Activated T-cell treated with anti-CD3 and anti-CD28 coated beads for 4 hours (primary cell): ENCODE measurements at places on chromosomes 1 and 21.

DNA sequence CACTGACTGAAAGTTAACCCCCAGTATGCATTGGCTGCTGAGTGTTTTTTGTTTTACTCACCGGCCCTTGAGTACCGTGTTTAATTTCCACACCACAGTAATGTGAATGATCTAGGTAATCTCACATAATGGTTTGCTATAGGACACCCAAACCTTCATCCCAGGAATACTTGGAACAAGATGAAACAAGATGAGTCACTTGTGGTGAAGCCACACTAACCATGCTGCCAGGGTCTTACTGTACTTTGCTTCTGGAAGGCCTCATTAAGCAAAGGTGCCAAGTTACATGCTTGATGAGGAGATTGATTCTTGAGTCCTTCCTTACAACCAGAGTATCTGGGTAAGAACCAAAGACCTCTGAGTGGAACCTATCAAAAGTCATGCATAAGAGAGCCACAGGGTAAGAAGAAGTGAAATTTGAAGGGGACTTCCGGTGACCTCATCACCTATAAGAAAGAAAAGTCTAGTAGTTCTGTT is 163.3 kb downstream of the NRIP1 start:
- no peak for DNase-seq

GRCh38 chr21:27122686-27123085 is 155.8 kb upstream of the ADAMTS5 start:
- no peak for DNase-seq

- DNase-seq = no peak
Measured at GRCh38 chr21:29182691-29183092, 52.2 kb downstream of the MAP3K7CL start.

- DNase-seq = no peak
Measured at GRCh38 chr1:111973150-111973790, 16.2 kb downstream of the KCND3 start.

DNA sequence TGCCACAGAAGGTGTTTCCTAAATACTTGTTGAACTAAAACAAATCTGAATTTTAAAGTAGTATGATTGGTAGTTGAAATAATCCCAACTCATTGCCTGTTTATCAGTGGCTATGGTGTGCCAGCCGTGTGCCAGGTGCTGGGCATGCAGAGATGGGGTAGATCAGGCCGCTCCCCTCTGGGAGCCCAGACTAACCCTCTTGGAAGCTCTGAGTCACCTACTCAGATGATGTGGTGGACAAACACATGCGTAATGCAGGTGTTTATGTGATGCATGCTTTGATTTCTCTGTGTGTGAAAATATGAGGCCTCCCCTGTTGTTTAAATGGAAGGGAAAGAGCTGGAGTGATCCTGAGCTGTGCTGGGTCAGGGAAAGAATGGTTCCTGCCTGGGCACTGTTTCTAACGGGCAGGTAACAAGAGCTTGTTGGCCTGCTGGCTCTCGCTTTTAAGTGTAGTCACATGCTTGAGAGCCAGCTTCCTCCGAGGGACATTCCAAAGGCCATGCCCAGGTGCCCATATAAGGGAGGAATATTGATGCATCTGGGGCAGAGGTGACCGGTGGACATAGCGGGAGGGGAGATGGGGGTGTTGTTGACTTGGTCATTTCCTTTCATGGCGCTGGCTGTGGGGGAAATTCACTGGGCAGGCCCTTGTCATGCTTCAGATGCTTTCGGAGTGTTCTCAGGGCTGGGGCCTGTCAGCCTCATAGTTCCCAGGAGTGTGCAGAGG is 10.2 kb downstream of the MFN2 start:
- no peak for DNase-seq

DNA sequence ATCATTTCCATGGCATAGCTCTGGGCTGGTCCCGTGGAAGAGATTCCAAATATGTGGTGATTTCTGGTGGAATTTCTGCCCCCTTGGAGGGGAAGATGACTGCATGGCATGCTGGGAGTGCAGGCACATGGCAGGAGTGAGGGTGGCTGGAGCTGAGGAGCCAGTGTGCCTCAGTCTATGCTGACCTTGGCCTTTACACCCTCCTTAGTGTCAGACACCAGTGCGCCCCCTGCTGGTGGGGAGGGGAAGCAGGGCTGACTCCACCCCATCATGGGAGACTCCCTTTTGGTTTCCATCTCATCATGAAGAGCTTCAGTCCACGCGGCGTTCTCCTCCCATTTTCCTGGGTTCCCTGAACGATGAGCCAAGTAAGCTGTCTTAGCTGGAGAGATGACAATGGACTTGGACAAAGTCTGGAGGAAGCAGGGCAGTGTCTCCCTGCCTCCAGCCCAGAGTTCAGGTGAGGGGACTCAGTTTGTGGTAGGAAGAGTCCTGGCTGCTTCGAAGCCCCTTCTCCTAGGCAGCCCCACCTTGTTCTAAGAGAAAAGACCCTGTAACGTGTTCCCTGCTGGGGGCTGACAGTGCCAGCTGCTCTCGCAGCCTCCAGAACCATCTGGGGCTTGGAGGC is 10.3 kb downstream of the ALX3 start:
- peak; percentile 70 for DNase-seq

GRCh38 chr1:26862781-26863684 is at the start of gene SFN:
Gene SFN, plus strand, starts transcription at chr1:26863149. Its CDS starts 64 bp downstream, at chr1:26863213.
- DNase-seq = peak; percentile 32

DNA sequence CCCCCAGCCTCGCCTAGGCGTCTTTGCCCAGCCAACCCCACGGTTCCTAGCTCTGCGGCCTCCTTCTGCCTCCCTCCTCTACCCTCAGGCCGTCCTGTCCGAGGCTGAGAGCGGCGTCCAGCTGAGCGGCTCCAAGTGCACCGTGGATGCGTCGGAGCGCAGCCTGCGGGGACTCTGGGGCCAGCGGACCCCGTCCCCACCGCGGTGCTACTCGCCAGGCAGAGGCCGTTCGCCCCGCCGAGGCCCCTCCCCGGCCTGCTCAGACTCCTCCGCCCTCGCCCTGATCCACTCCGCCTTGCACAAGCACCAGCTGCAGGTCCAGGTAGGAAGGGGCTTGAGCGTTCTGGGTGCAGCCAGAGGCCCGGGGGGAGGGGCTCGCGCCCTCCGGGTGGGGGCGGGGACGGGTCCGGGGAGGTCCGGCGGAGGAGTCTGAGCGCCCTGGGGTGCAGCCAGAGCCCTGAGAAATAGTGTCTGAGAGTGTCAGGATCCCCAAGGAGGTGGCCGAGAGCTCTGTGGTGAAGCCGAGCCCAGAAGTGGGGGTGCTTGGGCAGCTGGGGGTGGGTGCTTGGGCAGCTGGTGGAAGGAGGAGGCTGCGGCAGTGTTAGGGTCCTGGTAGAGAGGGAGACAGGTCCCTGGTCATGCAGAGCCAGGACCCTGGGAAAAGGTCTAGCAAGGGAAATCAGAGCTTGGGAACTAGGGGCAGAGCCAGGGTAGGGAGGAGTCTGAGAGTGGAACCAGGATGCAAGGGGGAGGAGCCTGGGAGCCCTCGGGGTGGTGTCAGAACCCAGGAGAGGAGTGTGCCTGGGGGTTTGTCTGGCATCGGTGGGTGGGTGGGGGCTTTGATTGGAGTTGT is 3.2 kb upstream of the NBPF3 start:
- DNase-seq = no peak

DNA sequence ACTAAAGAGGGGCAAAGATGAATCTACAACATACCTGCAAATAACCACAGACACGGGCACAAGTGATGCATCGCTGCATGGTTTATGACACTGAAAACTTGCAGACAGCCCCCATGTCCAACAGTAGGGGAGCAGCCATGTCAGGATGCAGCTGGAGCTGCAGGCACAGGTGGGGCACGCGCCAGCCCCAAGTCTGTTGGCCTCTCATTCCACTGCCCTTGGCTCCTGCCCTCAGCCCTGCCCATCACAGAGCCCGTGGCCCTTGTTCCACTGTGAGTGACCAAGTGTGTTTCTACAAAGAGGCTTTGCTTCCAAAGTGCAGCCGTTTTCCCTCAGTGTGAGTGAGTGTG is 3.2 kb upstream of the PADI4 start:
- DNase-seq = no peak

GRCh38 chr1:111742938-111743549 is 3.8 kb upstream of the INKA2 start:
- DNase-seq = no peak

DNA sequence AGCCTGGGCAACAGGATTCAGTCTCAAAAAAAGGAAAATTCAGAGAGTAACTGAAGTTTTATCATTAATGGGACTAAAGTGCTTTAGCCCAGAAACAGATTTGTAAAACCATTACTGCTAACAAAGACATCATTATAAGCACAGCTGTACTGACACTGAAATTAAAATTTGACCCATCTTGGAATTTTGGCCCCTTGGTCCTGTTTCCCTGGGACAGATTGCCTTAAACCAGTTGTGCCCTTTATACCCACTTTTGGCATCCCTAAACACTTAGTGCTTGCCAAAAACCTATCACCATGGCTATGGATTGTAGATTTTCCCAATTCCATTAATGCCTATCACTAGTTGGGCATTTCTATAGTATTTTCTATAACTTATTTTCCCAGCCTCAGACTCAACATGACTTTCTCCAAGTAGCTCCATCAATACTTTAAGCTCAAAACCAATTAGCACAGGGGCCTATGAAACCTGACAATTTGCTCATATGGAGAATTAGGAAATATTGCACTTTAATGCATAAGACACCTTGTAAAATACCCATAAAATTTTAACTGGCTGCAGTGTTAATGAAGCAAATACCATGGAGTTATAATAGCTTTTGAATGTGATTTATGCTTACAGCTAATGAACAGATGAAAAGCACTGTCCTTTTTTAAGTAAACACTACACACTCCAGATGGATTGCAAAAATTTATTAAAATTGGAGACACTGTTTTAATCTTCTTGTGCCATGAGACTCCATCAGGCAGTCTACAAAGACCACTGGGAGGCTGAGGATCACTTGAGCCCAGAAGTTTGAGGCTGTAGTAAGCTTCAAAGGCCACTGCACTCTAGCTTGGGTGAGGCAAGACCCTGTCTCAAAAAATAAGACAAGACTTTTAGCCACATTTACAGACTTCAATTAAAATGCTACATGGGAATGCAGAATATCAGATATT is 4.3 kb downstream of the GAS5 start:
- no peak for DNase-seq

- no peak for DNase-seq
Measured at GRCh38 chr1:230128569-230129285, 61.7 kb downstream of the GALNT2 start.

DNA sequence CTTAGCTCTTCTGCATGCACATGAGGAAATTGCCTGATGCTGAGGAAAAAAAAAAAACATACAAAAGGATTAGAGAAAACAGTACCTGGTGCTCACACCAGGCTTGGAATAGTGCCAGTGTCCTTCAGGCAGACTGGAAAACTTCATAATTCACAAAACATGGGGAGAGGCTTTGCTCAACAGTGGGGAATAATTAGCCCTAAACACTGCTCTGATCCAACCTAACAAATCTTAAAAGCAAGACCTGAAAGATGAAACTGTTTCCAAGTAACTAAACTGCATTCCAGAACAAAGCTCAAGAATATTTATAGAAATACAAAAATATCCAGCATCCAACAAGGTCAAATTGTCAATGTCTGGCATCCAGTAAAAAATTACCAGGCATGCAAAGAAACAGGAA is 124.8 kb downstream of the AK5 start:
- no peak for DNase-seq

- no peak for DNase-seq
Measured at GRCh38 chr1:49351768-49352167, 575.1 kb upstream of the BEND5 start.

DNA sequence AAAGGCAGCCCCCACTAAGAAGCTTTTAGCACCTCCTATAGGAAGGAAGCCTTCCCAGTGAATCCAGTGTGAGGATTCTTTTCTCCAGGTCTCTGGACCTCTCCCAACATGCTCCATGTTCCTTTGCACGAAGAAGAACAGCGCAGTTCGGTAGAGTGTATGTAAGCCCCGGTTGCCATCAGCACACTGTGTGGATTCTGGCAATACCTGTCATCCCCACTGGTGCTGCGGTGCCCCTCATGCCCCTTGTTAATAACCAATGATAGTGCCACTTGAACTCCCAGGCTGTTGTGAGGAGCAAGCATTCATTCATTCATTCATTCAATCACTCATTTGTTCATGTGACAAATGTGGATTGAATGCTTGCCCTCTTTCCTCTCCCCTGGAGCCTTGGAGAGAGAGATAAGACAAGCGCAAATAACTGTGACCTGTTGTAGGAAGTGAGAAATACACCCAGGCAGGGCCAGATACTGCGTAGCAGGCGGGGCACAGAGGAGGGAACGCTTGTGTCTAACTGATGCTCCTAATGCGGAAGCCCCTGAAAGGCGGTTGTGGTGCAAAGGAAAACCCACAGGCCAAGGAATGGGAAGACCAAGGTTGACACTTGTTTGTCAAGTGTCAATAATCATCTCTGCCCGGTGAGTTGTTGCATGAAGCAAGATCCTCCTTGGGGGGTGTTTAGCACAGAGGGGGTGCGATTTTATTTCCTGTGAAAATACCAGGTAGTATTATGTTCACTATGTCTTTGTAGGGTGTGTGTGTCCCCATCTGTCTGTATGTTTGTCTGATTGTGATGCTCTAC is 9.8 kb downstream of the LGR6 start:
- no peak for DNase-seq

DNA sequence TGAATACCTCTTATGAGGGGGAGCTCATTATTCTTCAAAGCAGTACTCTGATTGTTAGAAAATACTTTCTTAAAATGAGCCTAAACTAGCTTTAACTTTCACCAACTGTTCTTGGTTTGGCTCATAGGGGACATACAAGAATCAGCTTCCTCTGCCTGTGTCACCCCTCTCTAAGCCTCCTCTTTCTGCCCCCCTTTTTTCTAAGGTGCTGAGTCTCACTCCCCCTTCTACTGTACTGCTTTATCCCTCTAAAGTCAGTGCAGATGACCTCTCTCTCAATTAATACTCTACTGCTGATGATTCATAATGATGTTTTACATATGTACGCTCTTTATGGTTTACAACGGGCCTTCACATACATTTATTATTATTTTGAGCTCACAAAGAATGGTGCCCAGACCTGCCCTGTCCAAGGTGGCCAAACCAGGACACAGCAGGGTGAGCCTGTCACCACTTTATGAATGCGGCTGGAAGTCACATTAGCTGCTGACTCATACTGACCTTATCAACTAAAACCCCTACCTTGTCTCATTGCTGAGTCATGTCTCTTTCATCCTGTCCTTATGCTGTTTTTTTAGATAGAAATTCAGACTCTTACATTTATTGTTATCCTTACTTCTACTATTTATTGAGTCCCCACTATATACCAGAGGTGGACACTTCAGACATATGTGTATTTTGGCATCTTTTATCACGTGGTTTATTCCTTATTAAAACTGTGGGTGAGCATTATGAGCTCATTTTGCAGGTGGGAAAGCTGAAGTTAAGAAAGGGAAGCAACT is 126.9 kb downstream of the RNF220 start:
- DNase-seq = no peak

DNA sequence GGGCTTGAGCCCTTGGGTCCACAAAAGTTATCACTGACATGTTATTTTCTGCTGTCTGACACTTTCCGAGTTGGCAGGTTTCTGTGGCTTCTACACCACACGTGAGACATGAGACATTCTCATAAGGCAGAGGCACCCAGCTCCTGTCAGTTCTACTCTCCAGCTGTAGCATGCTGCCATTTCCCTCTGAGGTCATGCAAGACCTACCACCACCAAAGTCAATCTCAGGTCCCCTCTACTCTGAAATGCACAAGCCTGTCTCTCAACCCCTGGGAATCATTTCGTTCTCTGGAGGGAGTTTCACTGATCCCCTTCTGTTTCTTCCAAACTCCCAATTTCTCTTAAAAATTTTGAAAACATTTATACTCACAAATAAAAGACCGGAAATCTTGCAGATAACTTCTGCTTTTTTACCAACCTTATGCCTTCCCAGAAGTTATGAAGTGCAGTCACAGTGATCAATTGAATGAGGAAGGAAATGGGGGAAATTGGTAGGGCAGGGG is 39.5 kb upstream of the CR2 start:
- no peak for DNase-seq

GRCh38 chr21:26448751-26449150 is 124.3 kb downstream of the CYYR1 start:
- DNase-seq = no peak
